ENCODE measurements at places on chromosomes 1 and 21.

GRCh38 chr1:218350801-218351266 lies 5.7 kb downstream of the TGFB2 start:
- DNase-seq, result peak; percentile 22

DNA sequence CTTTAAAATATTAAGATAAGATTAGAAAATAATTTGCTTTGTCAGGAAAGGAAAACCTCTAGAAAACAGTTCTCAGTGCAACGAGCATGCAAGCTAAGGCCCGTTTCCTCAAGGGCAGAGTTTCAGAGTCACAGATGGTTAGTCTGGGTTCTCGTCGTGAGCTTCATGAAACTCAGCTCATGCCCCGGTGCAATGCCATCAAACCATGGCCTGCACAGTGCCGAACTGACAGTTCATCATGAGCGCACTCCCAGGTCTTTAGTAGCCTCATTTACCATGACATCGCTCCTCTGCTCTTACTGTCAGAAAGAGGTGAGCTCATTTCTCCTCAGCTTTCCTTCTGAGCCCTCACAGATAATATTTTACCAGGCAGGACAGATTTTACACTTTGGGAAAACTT lies 319.2 kb downstream of the NTNG1 start:
- no peak for DNase-seq

- DNase-seq, result no peak
Measured at GRCh38 chr1:165137551-165138316, 218.8 kb downstream of the LMX1A start.

GRCh38 chr1:117820096-117820495 lies 109.3 kb downstream of the GDAP2 start:
- DNase-seq, result no peak

GRCh38 chr21:43728154-43728466 lies 9.2 kb downstream of the PDXK start:
- no peak for DNase-seq

DNA sequence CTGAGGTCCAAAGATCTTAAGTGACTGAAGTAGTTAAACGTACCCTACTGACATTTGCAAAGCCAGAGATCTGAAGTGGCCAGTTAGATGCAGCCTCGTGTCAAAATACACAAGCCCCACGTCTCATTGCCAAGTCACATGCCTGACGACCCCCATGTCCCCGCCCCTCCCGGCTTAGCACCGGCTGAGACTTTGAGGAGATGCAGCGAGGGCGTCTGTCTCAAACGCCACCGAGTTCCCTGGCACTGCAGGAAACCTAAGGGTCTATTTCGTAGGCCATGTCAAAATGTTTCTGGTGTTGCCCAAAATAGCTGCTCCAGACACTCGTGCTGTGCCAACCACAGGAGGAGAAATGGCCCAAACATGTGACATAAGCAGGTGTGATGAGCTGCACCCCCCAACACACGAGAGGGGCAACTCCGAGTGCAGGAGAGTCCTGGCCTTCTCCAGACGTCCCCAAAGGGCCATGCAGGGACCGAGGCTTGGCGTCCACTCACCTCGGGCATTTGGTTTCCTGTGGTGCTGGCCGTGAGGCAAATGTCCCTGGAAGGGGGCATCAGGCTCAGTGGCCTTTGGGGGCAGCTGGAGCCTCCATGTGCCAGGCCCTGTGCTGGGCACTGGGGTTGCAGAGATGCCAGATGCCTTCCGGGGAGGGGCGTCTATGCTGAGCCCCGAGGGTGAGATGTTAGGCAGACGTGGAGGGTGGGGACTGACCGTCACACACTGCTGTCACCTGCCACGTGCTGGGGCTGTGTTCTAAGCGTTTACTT lies 67.0 kb downstream of the MATN1 start:
- DNase-seq, result no peak

- no peak for DNase-seq
Measured at GRCh38 chr1:244709476-244710368, 56.8 kb downstream of the DESI2 start.

- DNase-seq, result no peak
Measured at GRCh38 chr1:112805155-112805853, 90.2 kb upstream of the PPM1J start.

- DNase-seq, result no peak
Measured at GRCh38 chr1:245528258-245528635, 373.5 kb downstream of the KIF26B start.

DNA sequence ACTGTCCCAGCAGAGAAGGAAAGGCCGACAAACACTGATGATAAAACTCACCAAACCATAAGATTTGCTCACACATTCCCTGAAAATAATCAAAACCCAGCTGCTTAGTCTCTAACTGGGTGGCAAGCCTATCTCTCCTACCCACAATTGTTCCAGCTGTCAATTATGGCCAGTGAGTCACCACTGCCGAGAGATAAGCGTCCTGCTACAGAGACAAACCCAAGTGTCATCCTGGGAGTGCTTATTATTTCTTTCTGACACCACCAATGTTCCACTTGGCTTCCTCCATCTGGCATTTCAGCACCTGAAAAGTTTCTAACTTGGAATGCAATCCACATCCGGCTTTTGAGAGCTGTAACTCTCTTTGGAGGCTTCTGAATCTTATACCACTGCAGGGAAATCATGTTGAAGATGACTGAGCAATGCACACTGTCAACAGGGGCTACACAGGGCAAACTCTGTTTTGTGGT lies 51.5 kb upstream of the VAV3 start:
- peak; percentile 89 for DNase-seq
